ENCODE measurements at places on chromosomes 16 and 17. TPM values are rescaled to one million over a fixed set of nuclear protein-coding genes. Genes with fewer than 3 reads are reported as not detected.

CLEC19A gene
- total RNA-seq: not detected

CDH5 gene
- total RNA-seq: not detected

RUNDC3A gene
- total RNA-seq: 0.11 TPM

CHD9NB gene
- total RNA-seq: not detected

NUBP1 gene
- 33.1 TPM for total RNA-seq

TOM1L1 gene
- total RNA-seq: 2.0 TPM

CDRT15L2 gene
- not detected for total RNA-seq

- no peak for DNase-seq
Measured at GRCh38 chr17:72512649-72513556, 392.1 kb downstream of the SOX9 start.

- DNase-seq: peak; percentile 9
Measured at GRCh38 chr16:73887911-73888310, 408.7 kb upstream of the PSMD7 start.

DNA sequence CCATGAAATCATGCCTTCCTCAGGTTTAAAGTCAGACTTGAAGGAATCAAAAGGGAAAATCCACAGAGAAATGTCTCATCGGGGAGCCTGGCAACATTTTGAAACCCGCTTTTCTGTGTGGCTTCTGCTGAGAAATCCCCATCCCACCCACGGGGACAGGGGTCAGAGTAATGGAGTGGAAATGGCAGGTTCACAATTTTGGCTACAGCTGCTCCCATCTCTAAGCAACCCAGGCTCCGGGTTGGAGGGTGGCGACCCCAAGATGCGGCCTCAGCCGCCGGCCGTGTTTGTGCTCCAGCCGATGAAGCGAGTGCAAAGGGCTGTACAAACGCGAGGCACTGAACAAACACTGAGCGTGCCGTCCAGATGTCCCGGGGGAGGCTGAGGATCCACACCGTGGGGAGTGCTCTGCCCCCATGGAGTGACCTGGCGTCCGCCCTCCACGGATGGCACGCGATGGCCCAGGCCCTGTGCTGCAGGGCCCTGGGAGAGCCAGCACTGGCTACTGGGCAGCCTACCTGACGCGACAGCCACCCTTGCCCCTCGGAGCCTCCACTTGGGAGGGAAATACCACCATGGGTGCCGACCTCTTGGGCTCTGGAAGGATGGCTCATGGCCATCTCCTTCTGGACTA is 22.2 kb downstream of the SLC43A2 start:
- peak; percentile 67 for DNase-seq

GRCh38 chr16:88489163-88489741 is 36.2 kb downstream of the ZFPM1 start:
- DNase-seq: no peak

- DNase-seq: peak; percentile 45
Measured at GRCh38 chr16:878072-878784, 77.7 kb upstream of the GNG13 start.

- DNase-seq: no peak
Measured at GRCh38 chr16:54649876-54650275, 280.8 kb upstream of the IRX5 start.

DNA sequence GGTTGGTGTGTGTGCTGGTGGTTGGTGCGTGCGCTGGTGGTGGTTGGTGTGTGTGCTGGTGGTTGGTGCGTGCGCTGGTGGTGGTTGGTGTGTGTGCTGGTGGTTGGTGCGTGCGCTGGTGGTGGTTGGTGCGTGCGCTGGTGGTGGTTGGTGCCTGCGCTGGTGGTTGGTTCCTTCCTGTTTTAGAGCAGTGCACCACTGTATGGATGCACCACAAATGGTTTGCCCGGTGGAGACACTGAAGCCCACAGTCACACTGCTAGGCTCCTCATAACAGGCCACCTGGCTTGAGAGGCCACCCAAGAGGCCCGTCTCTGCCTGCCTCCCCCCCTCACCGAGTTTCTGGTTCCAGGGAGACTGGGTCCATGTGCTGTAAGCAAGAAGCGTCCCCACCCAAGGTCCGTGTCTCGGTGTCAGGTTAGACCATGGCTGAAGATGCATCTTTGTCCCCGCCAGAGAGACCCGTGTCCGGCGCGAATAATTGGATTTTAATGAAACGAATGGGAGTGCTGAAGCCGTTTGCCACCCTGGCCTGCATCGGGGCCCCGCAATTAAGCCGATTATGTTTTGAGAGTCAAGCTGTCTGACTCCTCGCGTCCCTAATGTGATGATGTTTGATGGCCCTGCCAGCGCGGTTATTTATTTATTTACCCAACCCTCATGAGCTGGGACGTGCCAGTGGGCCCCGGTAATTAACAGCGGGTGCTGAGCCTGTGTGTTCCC is 161.3 kb upstream of the GSE1 start:
- no peak for DNase-seq

- no peak for DNase-seq
Measured at GRCh38 chr17:17034026-17034425, 8.2 kb upstream of the MPRIP start.

DNA sequence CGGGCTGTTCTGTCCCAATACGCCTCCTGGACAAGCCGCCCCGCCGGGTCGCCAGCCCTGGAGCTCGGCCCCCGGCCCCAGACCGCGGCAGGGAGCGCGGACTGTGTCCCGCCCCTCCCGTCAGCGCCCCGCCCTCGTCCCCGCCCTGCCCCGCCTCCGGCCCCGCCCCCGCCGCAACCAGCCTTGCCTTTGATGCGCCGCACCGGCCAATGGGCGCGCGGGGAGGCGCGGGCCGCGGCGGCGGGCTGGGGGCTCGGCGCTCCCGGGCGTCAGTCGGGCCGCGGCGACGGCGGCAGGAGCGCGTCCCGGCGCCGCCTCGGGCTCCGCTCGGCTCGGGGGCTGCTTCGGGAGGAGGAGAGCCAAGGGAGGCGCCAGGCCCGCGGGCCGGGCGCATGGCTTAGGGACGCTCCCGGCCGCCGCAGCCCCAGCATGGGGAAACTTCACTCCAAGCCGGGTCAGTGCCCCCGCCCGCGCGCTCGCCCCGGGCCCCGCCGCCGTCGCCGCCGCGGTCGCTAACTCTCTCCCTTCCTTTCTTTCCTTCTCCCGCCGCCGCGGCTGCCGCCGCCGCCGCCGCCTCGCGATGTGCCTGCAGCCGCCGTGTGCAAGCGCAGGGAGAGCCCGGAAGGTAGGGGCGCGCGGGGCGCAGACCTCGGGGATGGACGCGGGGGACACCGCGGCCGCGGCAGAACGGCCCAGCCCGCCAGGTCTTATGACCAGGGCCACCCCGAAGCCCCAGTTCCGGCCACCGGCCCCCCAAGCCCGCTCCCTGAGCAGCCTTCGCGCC is at the start of gene NKD1:
Gene NKD1, plus strand, starts transcription at position 272 of the 784 bp plus-strand sequence. Its CDS starts 158 bp downstream, at position 430.
- peak; percentile 87 for DNase-seq

GRCh38 chr17:57120814-57121213 is 35.8 kb downstream of the AKAP1 start:
- DNase-seq: no peak

DNA sequence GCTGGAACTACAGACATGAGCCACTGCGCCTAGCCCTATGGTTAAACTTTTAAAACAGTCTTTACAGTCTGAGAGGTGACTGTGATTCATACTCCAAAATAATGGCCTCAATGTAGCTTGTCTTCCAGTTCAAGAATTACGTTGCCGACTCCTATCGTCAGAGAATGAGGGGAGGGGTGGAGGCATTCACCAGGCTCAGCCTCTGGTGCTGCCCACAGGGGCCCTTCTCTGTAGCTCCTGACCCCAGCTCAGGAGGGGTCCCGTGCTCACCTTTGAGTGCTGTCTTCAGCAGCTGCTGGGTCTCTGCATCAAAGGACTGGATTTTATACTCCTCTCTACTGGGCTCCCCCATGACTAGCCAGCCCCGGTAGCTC is 1.2 kb downstream of the MIF4GD start:
- DNase-seq: peak; percentile 35

DNA sequence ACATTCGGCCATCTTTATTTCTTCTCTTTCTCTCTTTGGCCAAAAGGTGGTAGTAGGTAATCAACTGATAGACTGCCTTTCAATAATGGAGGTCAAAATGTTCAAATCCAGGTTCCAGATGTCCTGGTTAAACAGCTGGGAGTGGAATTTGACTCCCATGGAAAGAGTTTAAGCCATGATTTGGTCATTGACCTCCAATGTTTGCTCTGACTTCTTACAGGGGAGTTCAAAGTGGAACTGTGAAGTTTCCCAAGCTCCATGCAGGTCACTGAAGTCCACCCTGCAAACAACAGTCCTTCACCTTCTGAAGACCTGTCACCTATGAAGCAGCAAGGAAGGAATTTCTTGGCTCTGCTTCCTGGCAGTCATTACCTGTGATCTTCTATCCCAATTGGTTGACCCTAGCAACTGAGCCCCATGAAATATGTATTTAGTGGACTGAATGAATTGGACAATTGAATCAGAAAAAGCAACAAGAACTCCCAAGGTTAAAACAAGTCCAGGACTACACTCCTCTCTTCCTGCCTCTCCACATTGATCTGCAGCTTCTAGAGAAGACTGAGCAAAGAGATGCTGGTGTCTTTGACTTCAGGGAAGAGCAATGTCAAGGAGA is 28.0 kb upstream of the SOX9 start:
- no peak for DNase-seq

- peak; percentile 11 for DNase-seq
Measured at GRCh38 chr16:49352892-49353291, 20.7 kb upstream of the C16orf78 start.

DNA sequence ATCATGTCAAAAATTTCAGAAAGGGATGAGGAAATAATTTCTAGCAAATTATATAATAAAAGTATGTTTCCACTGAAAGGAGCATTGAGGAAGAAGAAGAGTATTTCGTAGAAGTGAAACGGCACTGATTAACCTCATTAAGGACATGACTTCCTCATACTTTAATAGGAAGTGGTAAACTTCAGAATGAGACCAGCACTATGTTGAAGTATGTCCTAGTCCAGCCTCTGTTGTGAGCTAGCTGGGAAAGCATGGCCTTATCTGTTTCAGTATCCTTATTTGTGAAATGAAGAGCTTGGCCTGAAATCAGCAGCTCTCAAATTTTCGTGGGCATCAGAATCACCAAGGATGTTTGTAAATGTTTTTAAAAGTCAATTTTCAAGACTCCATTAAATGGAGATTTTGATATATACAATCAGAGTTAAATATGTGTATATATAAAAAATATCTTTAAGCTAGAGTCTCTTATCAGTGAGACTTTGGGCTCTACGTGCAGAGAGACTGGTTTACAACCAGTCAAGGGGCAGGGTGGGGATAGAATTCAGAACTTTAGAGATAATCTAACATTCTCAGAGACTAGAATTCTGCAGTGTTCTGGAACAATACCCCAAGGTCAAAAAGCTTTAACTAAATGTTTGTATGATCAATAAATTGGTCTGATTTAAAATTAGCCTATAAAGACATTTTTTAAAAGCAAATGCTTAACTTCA is 365.4 kb downstream of the CDH13 start:
- no peak for DNase-seq

DNA sequence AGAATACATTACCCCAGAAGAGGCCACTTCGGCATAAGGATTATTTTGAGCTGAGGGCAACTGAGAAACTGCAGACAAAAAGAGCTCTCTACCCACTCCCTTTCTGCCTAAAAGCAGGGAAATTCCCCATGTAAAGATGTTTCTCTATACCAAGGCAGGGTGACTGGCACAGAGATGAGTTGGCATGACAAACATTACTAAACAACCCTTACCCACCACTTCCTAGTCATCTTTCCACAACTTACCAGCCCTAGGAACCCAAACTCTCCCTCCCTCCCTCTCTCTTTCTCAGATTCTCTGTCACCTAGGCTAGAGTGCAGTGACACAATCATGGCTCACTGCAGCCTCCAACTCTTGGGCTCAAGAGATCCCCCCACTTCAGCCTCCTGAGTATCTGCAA is 68.6 kb downstream of the EMP2 start:
- DNase-seq: peak; percentile 55

DNA sequence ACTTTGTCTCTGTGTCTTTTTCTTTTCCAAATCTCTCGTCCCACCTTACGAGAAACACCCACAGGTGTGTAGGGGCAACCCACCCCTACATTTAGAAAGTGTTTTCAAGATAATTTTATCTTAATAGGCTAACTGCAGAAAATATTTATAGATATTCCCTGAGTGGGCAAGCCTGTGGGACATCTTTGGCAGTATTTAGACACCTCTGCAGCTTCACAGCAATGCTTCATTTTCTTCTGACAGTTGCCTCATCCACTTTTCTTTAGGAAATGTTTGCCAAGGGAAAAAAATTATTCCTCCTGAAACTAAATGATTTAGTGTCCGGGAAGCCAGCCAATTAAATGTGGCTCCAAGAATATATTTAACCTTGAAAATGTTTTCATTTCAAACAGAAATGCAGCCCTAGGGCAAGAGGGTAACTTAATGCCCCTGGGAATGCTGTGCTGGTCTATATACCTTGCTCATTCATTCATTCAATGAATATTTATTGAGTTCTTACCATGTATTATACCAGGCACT is 290.4 kb downstream of the ABCC12 start:
- DNase-seq: no peak

- DNase-seq: peak; percentile 86
Measured at GRCh38 chr17:80761110-80761871, 216.7 kb downstream of the RPTOR start.

DNA sequence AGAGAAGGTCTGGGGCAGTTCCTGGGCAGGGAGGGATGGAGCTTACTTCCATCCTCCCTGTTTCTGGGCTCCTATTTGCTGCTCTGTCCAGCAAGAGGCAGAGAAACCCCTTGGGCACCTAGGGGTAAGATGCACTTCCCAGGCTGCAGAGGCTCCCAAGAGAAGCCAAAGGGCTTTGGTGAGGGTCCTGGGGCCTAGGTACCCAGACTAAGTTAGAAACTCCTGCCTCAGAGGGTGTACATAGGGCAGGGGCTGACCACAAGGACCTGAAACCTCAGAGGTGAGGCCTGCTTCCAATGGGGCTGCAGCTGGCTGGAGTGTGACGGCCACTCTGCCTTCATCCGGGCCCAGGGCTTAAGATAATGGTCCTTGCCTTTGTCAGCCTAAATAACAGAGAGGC is 1.6 kb upstream of the ARMC7 start:
- DNase-seq: no peak

- peak; percentile 21 for DNase-seq
Measured at GRCh38 chr16:11913425-11914079, 2.2 kb downstream of the GSPT1 start.

GRCh38 chr17:28468781-28469180 is 4.7 kb upstream of the SLC13A2 start:
- DNase-seq: no peak

DNA sequence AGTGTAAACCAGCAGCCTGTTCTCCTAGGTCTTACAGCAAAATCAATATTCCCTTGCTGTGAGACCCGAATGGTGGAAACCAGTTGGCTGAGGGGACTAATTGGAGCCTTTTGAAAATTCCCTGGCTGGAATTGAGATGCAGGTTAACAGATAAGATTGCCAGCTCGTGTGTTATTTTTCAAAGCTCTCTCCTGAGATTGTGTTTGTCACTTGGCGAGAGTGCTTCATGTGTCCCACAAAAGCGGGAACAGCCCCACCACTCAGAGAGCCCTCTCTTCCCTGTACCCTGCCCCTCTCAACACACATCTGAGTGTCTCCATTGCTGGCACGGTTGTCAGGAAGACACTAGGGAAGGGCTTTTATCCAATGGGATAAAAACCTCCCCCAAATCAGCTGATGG is 356.1 kb downstream of the CPPED1 start:
- no peak for DNase-seq

DNA sequence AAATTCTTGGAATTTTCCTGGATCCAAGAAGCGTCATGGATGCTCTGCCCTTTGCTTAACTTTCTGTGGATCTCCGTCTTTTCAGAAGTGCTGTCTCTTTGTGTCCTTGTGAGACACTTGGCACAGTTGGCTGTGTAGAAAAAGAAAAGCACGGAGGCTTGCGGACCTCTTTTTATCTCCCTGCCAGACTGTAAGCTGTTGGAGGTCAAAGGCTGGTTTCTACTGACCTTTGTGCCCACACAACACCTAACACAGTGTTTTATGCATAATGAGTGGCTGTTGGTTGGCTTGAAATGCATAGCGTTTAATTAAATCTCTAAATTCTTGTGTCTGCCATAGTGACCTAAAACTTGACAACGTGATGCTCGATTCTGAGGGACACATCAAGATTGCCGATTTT is 75.7 kb upstream of the CACNG3 start:
- no peak for DNase-seq
